ENCODE measurements at places on chromosomes 11 and 22. TPM values are rescaled to one million over a fixed set of nuclear protein-coding genes. Genes with fewer than 3 reads are reported as not detected.

RHOD gene
- not detected for total RNA-seq

SCGB1D2 gene
- not detected for total RNA-seq

C22orf31 gene
- not detected for total RNA-seq

SLC22A24 gene
- not detected for total RNA-seq

OR52J3 gene
- not detected for total RNA-seq
